ENCODE measurements at places on chromosomes 7 and 10. TPM values are rescaled to one million over a fixed set of nuclear protein-coding genes. Genes with fewer than 3 reads are reported as not detected.

- no peaks in the 10 kb centered on the region for H3K27me3 ChIP-seq
- peaks cover 8% of the 10 kb centered on the region for H3K4me1 ChIP-seq
- H3K4me3 ChIP-seq, result no peak overlapping the region
- no peak for DNase-seq
These were observed 48.6 kb downstream of the ARHGAP21 start for GRCh38 chr10:24674892-24675632.

GRCh38 chr10:23418051-23418681 lies 20.7 kb upstream of the OTUD1 start:
- H3K4me1 ChIP-seq, result no peaks in the 10 kb centered on the region
- DNase-seq, result no peak
- H3K27ac ChIP-seq, result no peak overlapping the region
- H3K27me3 ChIP-seq, result no peaks in the 10 kb centered on the region
- no peak overlapping the region for H3K4me3 ChIP-seq
- H3K36me3 ChIP-seq, result no peaks in the 10 kb centered on the region

DNA sequence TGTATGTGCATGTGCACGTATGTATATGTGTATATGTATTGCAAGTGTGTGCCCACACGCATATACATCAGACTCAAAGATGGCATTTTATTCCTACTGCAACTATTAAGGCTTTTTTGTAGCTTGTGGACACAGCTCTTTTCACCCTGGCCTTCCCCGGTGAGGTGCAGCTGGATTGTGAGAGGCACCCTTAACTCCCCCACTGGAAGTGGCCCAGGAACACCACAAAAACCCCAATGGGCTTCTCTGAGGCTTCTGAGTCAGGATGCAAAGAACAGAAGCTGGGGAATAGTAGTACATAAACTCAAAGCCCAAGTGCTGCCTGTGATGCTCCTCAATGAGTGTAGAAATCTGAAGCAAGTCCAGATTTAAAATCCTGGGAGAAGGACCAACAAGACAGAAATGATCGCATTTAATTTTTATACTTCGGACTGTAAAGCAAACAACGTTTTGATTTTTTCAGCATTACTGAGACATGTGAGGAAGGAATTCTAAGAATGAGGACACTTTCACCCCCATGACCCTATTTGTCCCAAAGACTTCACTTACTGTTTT lies 369.2 kb upstream of the MGMT start:
- no peak overlapping the region for H3K4me3 ChIP-seq
- H3K36me3 ChIP-seq, result no peaks in the 10 kb centered on the region
- H3K27me3 ChIP-seq, result no peaks in the 10 kb centered on the region
- no peaks in the 10 kb centered on the region for H3K4me1 ChIP-seq
- no peak for DNase-seq
- no peak overlapping the region for H3K27ac ChIP-seq

The OR2A1 gene
- not detected for total RNA-seq

The NPSR1 gene
- total RNA-seq, result not detected
